ENCODE measurements at places on chromosomes 13 and 19.

DNA sequence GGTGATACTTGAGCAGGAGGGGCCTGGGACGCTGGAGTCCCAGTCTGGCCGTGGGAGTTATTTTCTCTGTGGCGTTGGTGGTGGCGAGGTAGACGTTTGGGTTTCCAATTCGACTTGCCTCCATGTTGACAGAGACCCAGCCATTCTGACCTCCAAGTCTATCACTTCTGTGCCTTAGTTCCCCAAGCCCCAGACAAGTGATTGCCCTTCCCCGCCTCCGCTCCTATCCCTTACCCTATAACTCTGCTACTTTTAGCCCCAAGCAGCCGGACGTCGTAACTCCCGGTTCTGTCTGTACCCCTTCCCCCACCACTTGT lies 549 bp downstream of the TIMM50 start:
- no peak for DNase-seq

GRCh38 chr13:99265821-99266426 lies 7.7 kb upstream of the GPR18 start:
- no peak for DNase-seq

GRCh38 chr13:22103046-22104027 lies 432.5 kb downstream of the FGF9 start:
- no peak for DNase-seq

- no peak for DNase-seq
Observed at GRCh38 chr13:77386880-77387606, 60.1 kb upstream of the MYCBP2 start.

DNA sequence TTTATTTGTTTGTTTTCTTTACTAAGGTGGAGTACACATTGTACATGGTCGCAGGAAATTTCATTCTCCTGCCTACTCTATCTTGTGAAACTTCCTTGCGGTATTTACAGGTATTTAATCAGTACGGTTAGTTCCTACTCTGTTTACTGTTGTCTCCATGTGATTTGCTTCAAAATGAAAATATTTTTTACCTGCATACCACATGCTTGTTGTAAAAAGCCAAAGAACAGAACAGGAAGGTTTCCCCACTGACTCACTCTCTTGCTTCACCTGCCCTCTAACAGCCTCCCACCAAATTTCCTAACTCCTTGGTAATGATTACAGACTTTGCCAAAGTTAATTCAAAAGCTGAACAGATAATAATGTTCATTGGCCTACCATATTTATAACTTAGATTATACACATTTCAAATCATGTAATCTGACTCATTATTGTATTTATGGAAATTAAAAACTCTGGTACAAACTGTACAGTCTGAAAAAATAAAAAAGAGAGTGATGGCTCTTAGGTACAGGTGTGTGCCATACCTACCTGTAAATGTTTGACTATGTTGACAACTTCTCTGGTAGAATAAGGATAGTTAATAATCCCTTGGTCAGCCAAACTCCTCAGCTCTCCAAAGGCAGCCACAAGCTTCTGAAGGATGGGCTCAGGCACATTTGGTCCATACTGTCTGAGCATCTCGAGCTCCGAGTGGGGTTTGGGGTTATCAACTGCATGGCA lies 239.9 kb downstream of the VWA8 start:
- DNase-seq: no peak

DNA sequence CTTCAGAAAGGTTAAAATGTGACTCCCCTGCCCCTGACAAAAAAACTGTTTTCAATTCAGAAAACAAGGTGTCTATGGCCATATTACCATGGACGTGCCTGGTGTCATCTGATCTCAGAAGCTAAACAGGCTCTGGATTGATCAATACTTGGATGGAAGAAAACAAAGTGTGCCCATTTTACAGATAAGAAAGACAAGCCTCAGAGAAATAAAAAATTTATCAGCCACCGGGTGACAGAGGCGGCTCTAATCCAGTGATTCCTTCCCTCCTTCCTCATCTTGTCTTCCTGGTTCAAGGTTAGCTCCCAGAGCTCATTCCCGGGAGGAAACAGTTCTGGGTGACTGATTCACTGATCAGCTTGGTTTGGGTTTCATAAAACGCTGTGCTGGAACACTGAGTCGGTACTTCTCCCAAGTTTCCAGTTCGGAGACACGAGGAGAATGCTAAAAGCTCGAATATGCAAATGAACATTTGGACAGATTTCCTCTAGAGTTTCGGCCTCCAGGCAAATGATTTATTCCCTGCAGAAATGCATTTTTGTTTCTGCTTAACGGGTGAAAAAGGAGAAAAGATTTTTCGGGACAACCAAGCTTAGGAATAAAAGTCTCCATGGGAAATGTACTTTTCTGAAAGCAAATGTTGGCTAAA lies 211.2 kb downstream of the UQCRFS1 start:
- no peak for DNase-seq

DNA sequence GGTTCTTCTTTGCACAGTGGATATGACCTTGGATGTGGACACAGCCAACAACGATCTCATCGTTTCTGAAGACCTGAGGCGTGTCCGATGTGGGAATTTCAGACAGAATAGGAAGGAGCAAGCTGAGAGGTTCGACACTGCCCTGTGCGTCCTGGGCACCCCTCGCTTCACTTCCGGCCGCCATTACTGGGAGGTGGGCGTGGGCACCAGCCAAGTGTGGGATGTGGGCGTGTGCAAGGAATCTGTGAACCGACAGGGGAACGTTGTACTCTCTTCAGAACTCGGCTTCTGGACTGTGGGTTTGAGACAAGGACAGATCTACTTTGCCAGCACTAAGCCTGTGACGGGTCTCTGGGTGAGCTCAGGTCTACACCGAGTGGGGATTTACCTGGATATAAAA lies 9.4 kb downstream of the RFPL4AL1 start:
- DNase-seq: no peak

DNA sequence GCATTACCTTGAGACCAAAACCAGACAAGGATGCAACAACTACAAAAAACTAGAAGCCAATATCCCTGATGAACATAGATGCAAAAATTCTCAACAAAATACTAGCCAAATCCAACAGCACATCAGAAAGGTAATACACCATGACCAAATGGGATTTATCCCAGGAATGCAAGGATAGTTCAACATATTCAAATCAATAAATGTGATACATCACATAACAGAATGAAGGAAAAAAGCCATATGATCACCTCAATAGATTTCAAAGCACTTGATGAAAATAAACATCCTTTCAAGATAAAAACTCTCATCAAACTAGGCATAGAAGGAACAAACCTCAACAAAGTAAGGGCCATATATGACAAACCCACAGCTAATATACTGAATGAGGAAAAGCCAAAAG lies 10.2 kb upstream of the ZNF546 start:
- DNase-seq: no peak

DNA sequence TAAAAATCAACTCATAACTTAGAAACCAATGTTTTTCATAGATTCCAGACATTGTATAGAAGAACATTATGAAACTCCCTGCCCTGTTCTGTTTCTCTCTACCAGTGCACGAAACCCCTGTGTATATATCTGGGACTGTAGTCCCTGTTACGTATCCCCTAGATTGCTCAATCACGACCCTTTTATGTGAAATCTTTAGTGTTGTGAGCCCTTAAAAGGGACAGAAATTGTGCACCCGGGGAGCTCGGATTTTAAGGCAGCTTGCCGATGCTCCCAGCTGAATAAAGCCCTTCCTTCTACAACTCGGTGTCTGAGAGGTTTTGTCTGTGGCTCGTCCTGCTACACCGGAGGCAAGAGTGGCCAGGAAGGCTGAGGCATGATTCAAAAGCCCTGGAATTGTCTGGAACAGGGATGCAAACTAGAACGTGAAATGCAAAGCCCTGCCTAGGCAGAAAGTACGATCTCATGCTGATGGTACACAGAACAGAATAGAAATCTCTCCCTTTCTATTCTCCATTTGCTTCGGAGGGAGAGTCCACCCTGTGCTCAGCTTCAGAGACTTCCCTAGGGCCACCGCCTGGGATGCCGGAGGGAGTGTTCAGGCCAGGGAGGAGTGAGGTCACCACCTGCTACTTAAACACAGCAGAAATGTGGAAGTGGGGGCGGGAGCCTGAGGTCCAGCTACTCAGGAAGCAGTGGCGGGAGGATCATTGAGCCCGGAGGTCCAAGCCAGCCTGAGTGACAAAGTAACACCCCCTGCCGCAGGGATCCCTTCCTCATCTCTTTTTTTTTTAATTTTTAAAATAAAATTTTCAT lies 758 bp upstream of the ZNF888 start:
- no peak for DNase-seq

- no peak for DNase-seq
Observed at GRCh38 chr19:30521937-30522336, 149.8 kb downstream of the ZNF536 start.

DNA sequence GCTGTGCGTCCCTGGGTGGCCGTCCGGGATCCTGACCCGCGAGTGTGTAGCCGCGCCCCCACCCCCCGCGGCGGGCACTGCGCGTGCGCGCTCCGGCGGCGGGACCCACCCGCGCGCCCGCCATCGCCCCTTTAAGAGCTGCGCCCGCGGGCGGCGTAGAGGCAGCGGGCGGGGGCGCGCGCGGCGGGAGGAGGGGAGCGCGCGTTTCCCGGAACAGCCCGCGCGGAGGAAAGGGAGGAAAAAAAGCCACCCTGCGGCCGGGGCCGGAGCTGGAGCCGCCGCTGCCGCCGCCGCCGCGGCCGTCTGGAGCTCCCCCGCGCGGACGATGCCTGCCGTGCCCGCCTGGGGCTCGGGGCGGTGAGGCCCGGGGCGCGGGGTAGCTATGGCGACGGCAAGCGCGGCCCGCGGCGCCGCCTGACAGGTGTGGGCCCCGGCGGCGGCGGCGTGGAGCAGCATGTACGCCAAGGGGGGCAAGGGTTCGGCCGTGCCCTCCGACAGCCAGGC lies at the start of gene SSBP4:
SSBP4 (plus strand) TSS at position 204 of the 504 bp plus-strand sequence; CDS start at position 455, 251 bp downstream.
- peak; percentile 82 for DNase-seq

DNA sequence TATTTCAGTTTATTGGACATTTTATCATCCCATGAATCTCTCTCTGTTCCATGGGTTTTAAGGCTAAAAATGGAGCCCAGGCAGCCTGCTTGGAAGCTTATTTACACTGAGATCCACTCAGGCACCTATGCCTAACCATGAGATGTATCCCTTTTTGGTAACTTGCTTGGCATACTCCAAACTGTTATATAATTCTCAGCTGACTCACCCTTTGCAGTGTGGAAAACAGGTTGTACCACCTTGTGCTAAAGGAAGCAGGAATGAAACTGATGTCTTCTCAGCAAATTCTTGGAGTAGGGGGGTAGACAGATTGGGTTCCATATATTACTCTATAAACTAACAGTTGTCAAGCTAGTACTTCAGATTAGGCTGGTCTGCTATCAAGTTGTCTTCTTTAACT lies 483.6 kb downstream of the KLF5 start:
- DNase-seq: no peak

Measured in stimulated activated effector memory CD8-positive, alpha-beta T cell treated with anti-CD3 and anti-CD28 coated beads, Interleukin-12 subunit alpha, Interleukin-12 subunit beta, amount 100 ng/mL, for 72 hours (primary cell).